H1 (cell line): ENCODE measurements at places on chromosomes 7 and 10. TPM values are rescaled to one million over a fixed set of nuclear protein-coding genes. Genes with fewer than 3 reads are reported as not detected.

The IL2RA gene
- total RNA-seq = not detected in 2 replicates

The ANKRD1 gene
- total RNA-seq = not detected in 2 replicates

The MYO3A gene
- 3.2 and 5.3 TPM in 2 replicates for total RNA-seq

The ALOX5 gene
- total RNA-seq = 1.2 and 1.6 TPM in 2 replicates

The EPHB4 gene
- total RNA-seq = 113 and 122 TPM in 2 replicates

The CHN2 gene
- 4.8 and 5.6 TPM in 2 replicates for total RNA-seq

The PNLIPRP1 gene
- not detected in 2 replicates for total RNA-seq

The EBF3 gene
- total RNA-seq = 0.26 and 0.38 TPM in 2 replicates

The MYOZ1 gene
- 2.6 and 2.7 TPM in 2 replicates for total RNA-seq

The WNT2 gene
- total RNA-seq = not detected in 2 replicates

The TMEM176A gene
- total RNA-seq = 0.90 and 1.3 TPM in 2 replicates

The CHAT gene
- not detected in 2 replicates for total RNA-seq

The PLOD3 gene
- 43.1 and 47.2 TPM in 2 replicates for total RNA-seq

The INSYN2A gene
- total RNA-seq = 0.19 TPM in 2 replicates

The FRMD4A gene
- total RNA-seq = 37.2 and 39.6 TPM in 2 replicates

GRCh38 chr10:34489973-34490745 lies 324.9 kb downstream of the PARD3 start:
- H3K36me3 ChIP-seq = no peaks in the 10 kb centered on the region
- peaks cover 4% of the 10 kb centered on the region for H3K4me1 ChIP-seq
- no peak for DNase-seq
- H3K27me3 ChIP-seq = no peaks in the 10 kb centered on the region

DNA sequence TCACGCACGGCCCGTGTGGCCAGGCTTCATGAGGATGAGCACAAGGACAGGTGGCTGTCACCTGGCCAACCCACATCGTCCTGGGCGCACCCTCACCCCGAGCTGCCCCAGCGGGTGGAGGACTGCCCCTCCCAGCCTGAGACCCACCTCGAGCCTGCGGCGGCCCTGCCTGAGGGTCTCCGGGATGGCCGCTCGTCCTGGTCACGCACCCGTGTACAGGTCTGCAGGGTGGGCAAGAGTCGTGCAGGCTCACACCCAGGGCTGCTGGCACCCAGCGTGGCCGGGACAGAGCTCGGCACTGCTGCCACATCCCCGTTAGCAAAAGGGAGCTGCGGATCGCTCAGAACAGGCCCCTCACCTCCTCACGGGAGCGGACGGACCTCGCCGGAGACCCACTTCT lies 14.4 kb upstream of the UTF1 start:
- no peaks in the 10 kb centered on the region for H3K27me3 ChIP-seq
- H3K4me3 ChIP-seq = no peak overlapping the region
- no peak overlapping the region for H3K27ac ChIP-seq
- no peak for DNase-seq
- H3K36me3 ChIP-seq = no peaks in the 10 kb centered on the region

DNA sequence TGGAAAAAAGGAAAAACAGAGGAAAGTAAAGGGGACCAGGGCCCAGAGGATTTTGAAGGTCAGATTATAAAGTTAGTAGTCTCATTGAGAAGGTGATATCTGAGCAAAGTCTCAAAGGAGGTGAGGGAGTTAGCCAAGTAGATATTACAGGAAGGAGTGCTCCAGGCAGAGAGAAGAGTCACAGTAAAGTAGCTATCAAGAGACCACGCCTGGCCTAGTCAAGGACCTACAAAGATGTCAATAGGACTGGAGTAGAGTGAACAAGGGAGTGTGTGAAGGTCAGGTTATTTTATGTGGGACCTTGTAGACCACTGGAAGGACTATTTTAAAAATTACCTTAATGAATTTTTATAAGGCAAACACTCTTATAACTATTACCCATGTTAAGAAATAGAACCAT lies 64.8 kb downstream of the TPST1 start:
- no peaks in the 10 kb centered on the region for H3K36me3 ChIP-seq
- no peak overlapping the region for H3K4me3 ChIP-seq
- no peak overlapping the region for H3K27ac ChIP-seq
- DNase-seq = no peak
- no peaks in the 10 kb centered on the region for H3K4me1 ChIP-seq

- no peak overlapping the region for H3K4me3 ChIP-seq
- H3K4me1 ChIP-seq = no peaks in the 10 kb centered on the region; the same call in 1 of the 2 replicates
- H3K27me3 ChIP-seq = no peaks in the 10 kb centered on the region
These were observed 131.9 kb downstream of the SDK1 start for GRCh38 chr7:3432911-3433310.

DNA sequence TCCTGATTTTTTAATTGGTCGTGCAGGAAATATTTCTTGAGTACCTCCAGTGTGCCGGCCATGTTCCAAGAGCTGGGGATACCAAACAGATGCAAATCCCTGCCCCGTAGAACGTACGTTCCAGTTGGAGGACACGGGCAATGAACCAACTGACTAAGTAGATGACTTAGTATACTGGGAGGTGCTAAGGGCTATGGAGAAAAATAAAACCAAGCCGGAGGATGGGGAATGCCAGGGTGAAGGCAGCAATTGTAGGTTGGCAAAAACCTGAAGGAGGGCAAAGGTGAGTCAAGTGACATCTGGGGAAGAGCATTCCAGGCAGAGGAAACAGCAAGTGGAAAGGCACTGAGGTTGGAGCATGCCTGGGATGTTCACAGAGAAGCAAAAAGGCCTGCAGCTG lies 6.8 kb upstream of the VSIR start:
- no peaks in the 10 kb centered on the region for H3K36me3 ChIP-seq
- no peaks in the 10 kb centered on the region for H3K27me3 ChIP-seq
- no peak for DNase-seq
- peaks cover 2% of the 10 kb centered on the region for H3K4me1 ChIP-seq
- no peak overlapping the region for H3K27ac ChIP-seq
- no peak overlapping the region for H3K4me3 ChIP-seq

DNA sequence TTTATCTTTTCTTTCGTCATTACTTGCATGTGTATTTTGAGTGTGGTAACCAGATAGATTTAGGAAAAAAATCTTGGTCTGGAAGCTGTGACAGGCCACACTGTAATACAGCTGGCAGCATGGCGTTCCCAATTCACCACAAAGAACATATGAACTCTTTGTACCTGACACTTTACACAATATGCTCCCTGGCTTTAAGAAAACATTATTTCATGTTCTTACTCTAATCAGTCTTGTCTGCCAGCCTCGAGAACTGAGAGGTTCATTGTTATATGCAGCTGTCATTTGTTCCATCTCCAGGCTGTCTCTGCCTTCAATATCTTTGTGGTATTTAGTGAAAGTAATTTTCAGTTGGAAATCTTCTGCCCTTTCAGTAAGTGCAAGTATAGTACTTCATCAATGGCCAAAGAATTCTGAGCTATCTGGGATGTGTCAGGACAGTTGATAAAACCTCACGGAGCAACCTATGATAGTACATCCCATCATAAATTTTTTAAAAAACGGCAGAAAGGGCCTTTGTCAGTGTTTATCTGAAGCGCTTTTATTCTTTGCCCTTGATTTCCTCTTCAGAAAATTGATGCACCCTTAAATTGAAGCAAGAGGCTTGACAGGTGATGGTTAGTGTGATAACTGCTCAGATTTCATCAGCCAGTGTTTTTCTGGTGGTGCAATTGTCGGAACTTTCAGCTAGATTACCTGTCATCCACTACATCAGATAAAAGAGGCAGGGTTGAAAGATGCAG lies 146.3 kb upstream of the SP8 start:
- H3K27ac ChIP-seq = no peak overlapping the region
- H3K36me3 ChIP-seq = no peaks in the 10 kb centered on the region
- H3K4me1 ChIP-seq = no peaks in the 10 kb centered on the region
- H3K27me3 ChIP-seq = no peaks in the 10 kb centered on the region
- no peak for DNase-seq

- peak; percentile 88 for DNase-seq
- peak within 1 kb of the TSS; percentile 36 for H3K4me3 ChIP-seq
- H3K27ac ChIP-seq = no peak within 1 kb of the TSS
These were observed at the start of gene PTPRE for GRCh38 chr10:127906548-127907377. Gene PTPRE (plus strand): TSS chr10:127907103. CDS start chr10:128040882, 133,779 bp downstream.

DNA sequence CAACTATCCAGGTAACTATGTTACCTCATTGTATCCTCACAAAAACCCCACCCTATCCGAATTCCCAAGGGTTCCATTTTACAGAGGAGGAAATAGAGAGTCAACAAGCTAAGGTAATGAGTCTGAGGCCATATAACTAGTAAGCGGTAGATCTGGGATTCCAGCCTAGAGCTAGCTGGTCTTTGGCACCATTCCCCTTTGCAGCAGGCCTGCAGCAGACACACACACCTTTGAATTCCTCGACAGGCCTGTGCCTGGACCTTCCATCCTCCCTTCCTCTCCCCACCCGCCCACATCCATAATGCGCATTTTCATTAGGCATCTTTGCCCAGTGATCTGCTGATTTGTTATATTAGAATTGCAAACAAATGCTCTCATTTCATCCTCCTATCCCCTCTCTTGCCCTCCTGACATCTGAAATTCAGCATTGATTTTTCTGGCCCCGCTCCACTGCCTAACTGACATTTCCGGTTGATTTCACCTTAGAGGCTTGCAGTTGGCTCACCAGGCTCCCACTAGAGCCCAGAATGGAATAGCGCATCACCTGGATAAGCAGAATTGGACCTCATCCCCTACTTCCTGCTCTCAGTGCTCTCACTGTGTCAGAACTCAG lies 129.5 kb downstream of the PLXNA4 start:
- no peak overlapping the region for H3K4me3 ChIP-seq
- no peaks in the 10 kb centered on the region for H3K27me3 ChIP-seq
- no peak for DNase-seq
- no peaks in the 10 kb centered on the region; the same call in 1 of the 2 replicates for H3K4me1 ChIP-seq
- no peak overlapping the region for H3K27ac ChIP-seq
- no peaks in the 10 kb centered on the region; the same call in 1 of the 2 replicates for H3K36me3 ChIP-seq

GRCh38 chr10:20396701-20397100 lies 500.4 kb downstream of the NEBL start:
- no peak for DNase-seq
- H3K27me3 ChIP-seq = no peaks in the 10 kb centered on the region
- no peak overlapping the region for H3K4me3 ChIP-seq
- no peak overlapping the region for H3K27ac ChIP-seq
- no peaks in the 10 kb centered on the region for H3K36me3 ChIP-seq

GRCh38 chr10:24551161-24551560 lies 172.5 kb downstream of the ARHGAP21 start:
- no peaks in the 10 kb centered on the region for H3K27me3 ChIP-seq
- no peak overlapping the region for H3K27ac ChIP-seq
- H3K4me3 ChIP-seq = no peak overlapping the region
- no peaks in the 10 kb centered on the region; the same call in 1 of the 2 replicates for H3K36me3 ChIP-seq

DNA sequence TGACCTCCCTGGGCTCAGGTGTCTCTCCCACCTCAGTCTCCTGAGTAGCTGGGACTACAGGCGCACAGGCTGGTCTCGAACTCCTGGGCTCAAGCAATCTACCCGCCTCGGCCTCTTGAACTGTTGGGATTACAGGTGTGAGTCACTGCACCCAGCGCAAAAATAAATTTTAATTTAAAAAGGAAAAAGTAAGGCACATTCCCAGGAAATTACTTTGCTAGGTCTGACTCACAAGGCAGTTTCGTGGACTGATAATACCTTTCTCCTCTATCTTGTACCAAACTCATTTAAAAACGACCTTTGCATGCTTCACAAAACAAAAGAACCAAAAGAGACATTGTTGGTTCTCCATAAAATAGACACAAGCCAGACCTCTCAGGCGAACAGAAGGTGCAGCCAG lies 29.7 kb downstream of the PARP12 start:
- H3K36me3 ChIP-seq = no peaks in the 10 kb centered on the region
- H3K27ac ChIP-seq = no peak overlapping the region
- no peak overlapping the region for H3K4me3 ChIP-seq
- H3K4me1 ChIP-seq = no peaks in the 10 kb centered on the region

GRCh38 chr7:131164025-131164925 lies 163.4 kb upstream of the MKLN1 start:
- H3K4me1 ChIP-seq = no peaks in the 10 kb centered on the region
- H3K27me3 ChIP-seq = no peaks in the 10 kb centered on the region
- no peak overlapping the region for H3K4me3 ChIP-seq
- no peaks in the 10 kb centered on the region for H3K36me3 ChIP-seq
- H3K27ac ChIP-seq = no peak overlapping the region

DNA sequence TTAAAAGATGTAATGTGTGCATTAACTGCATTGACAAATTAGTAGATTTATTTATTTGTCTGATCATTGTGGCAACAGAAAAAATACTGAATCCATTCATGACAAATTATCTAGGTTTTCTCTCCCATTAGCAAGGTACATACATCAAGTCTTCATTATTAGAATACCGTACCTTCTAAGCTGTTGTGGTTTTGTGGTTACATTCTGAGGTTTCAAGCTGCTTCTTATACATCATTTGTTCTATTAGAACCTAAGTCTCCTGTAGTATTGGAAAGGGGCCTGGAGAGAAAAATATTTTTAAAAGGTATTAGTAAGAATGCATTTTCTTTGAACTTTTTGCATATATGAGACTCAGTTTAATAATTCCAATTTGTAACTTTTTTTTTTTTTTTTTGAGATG lies 26.3 kb upstream of the CACNB2 start:
- DNase-seq = no peak
- no peaks in the 10 kb centered on the region for H3K4me1 ChIP-seq

GRCh38 chr10:43160921-43161255 lies 22.6 kb downstream of the CSGALNACT2 start:
- H3K4me1 ChIP-seq = no peaks in the 10 kb centered on the region
- H3K36me3 ChIP-seq = no peaks in the 10 kb centered on the region
- DNase-seq = no peak
- H3K4me3 ChIP-seq = no peak overlapping the region
- H3K27ac ChIP-seq = no peak overlapping the region

GRCh38 chr7:158549616-158550393 lies 37.8 kb downstream of the PTPRN2 start:
- H3K27me3 ChIP-seq = no peaks in the 10 kb centered on the region
- peaks cover 12% of the 10 kb centered on the region for H3K4me1 ChIP-seq
- no peak for DNase-seq
- no peak overlapping the region for H3K27ac ChIP-seq

DNA sequence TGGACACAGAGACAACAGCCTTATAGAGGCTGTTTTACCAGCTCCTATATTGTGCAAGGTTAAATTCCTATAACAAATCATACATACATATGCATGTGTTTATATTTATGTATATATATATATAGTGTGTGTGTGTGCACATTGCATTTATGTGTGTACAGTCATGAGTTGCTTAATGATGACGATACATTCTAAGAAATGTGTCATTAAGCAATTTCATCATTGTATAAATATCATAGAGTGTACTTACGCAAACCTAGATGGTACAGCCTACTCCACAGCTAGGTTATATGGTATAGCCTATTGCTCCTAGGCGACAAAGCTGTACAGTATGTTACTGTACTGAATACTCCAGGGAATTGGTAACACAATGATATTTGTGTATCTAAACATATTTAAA lies 30.1 kb upstream of the TNKS2 start:
- no peaks in the 10 kb centered on the region for H3K36me3 ChIP-seq
- H3K4me3 ChIP-seq = no peak overlapping the region
- no peaks in the 10 kb centered on the region for H3K4me1 ChIP-seq
- DNase-seq = no peak
- H3K27me3 ChIP-seq = no peaks in the 10 kb centered on the region
